Right lobe of liver (tissue), 6 donors: ENCODE measurements at places on chromosomes 12 and 14.

DNA sequence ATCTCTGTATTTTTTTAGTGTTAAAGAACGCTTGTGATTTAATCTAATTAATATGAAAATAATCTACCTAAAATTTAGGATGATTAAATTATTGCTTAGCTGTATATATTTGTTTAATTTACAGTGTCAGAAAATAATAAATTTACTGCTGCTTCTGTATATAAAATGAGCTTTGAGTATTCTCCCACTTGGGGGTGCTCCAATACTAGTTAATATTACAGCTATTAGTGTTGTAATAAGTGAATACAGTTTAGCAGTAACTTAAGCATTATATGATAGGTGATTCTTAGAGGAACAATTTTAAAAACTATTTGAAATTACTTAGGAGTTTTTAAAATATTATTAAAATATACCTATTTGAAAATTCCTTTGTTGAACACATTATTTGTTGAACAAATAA, 62.2 kb downstream of the PAPOLA start:
- no peaks in the 10 kb centered on the region for H3K36me3 ChIP-seq
- H3K4me1 ChIP-seq: no peaks in the 10 kb centered on the region
- H3K4me3 ChIP-seq: no peak overlapping the region
- no peaks in the 10 kb centered on the region for H3K27me3 ChIP-seq
- DNase-seq: no peak

DNA sequence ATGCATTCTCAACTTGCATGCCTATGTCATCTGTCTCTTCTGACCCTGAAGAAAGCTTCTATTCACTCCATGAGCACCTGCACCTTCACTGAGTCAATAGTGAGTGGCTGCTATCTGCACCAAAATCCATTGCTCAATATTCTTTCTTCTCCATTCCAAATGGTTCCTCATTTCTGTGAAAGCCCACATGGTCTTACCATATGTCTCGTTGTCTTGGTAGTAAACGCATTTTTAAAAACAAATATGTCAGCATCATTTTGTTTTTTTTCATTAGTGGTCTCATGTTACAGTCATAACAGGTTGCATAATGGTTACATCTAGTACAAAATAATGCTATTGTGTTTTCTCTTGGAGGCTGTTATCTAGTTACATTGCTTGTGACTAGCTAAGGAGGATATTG, 106.9 kb upstream of the CPM start:
- no peaks in the 10 kb centered on the region for H3K36me3 ChIP-seq
- no peak overlapping the region for H3K4me3 ChIP-seq
- H3K4me1 ChIP-seq: no peaks in the 10 kb centered on the region
- no peaks in the 10 kb centered on the region for H3K27me3 ChIP-seq
- no peak overlapping the region for H3K27ac ChIP-seq
- no peak for DNase-seq

DNA sequence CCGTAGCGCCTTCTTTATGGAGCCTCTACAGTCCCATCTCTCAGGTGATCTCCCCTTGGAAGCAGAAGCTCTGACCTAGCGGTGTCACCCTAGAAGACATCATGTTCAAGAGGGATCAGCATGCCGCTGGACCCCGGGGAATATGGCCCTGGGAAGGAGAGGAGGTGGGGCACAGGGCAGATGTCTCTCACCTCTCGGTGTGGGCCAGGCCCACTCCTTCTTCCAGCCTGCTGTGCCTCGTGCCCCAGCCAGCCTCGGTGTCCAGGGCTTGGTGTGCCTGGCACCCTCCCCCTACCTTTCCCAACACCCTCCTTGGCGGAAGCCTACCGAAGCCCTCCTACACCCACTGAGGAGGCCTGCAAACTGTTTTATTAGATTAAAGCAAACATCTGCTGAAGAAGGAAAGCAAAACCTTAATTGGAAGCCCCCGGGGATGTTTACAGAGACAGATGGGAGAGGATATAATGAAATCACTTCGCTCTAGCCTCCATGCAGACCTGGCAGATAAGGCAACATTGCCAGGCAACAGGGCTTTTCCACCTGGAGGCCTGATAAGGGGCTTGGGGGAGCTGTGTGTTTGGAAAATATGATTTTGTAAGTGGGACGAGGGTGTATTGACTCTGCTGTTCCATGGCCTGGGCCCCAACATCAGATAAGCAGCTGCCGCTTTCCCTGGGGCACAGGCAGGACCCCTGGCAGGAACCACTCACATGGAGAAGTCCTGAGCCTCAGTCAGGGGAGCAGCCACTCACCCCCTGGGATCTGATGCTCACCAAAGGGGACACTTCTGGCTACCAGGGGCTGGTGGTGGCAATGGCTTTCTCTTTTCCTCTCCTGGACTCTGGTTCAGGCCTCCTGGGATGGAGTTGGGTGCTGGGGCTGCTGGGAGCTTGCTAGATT, 5.7 kb upstream of the CHGA start:
- no peak for DNase-seq
- no peaks in the 10 kb centered on the region for H3K36me3 ChIP-seq
- no peak overlapping the region for H3K27ac ChIP-seq
- no peak overlapping the region for H3K4me3 ChIP-seq

GRCh38 chr12:38152816-38153736, 163.5 kb upstream of the ALG10B start:
- H3K27me3 ChIP-seq: no peaks in the 10 kb centered on the region
- H3K27ac ChIP-seq: no peak overlapping the region
- no peaks in the 10 kb centered on the region for H3K36me3 ChIP-seq
- no peak overlapping the region for H3K4me3 ChIP-seq
- no peak for DNase-seq

DNA sequence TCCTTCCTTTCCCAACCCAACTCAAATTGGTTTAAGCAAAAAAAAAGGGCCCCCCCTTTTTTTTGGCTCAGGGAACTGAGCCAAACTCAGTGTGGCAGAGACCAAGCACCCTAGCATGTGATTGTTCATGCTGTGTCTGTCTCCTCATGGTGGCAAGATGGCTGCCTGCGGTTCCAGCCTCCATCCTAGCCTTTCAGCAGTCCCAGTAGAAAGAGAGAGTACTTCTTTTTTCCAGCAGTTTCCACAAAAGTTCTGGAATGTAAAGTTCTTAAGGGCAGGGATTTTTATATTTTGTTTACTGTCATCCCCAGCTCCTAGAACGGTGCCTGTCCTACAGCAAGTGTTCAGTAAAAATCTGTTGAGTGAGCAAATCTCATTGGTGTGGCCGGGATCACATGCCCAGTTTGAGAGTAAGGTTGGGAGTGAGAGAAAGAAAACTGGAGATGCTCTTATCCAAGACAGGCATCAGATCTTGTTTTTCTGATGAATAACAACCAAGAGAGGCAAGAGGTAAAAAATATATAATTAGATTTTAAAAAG, 22.4 kb downstream of the CHST11 start:
- H3K36me3 ChIP-seq: no peaks in the 10 kb centered on the region
- DNase-seq: no peak
- H3K4me3 ChIP-seq: no peak overlapping the region
- no peaks in the 10 kb centered on the region for H3K4me1 ChIP-seq
- no peak overlapping the region for H3K27ac ChIP-seq
- no peaks in the 10 kb centered on the region for H3K27me3 ChIP-seq
